ENCODE measurements at places on chromosomes 16 and 17. TPM values are rescaled to one million over a fixed set of nuclear protein-coding genes. Genes with fewer than 3 reads are reported as not detected.

Gene NPIPB9
- total RNA-seq, result not detected

Gene IGFALS
- not detected for total RNA-seq

Gene PRAC1
- total RNA-seq, result not detected

Gene TBC1D26
- total RNA-seq, result not detected

DNA sequence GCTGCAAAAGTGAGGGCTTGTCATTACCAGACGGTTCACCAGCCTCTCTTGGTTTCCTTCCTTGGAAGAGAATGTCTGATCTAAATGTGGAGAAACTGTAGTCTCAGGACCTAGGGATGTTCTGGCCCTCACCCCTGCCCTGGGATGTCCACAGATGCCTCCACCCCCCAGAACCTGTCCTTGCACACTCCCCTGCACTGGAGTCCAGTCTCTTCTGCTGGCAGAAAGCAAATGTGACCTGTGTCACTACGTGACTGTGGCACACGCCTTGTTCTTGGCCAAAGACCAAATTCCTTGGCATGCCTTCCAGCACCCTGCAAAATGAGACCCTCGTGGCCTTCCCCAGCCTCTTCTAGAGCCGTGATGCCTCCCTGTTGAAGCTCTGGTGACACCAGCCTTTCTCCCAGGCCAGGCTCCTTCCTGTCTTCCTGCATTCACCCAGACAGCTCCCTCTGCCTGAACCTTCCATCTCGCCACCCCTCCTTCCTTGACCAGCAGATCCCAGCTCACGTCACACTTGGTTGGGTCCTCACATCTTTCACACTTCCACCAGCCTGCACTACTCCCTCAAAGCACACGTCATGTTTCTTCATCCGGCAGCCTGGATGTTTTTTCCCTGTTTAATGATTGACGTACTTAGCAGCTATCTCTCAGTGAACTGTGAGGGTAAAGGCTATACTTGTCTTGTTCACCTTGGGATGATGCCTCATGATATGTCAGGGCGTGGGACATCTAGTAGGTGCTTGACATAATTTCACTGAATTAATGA is 4.3 kb downstream of the ZNF768 start:
- DNase-seq, result no peak

DNA sequence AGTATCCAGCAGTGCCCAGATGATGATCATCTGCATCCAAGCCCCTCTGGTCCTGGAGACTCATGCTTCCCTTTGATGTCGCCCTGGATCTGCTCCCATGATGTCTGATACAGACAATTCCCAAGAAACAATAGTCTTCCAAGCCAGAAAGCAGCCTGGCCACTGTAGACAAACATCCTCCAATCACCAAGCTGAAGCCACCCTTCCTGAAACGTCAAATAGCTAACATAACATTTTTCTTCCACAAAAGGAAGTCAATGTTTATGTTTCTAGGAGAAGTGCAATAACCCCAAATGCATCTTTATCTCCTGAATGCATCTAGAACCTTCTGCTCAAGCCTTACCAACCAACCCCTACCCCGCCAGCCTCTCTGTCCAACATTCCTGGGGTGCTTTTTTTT is 1.2 kb upstream of the DPEP2 start:
- no peak for DNase-seq

- DNase-seq, result no peak
Measured at GRCh38 chr16:82389956-82390650, 220.1 kb upstream of the MPHOSPH6 start.

Measured in Right ventricle myocardium inferior (tissue), 1 donor.